ENCODE measurements at places on chromosomes 6 and 20. TPM values are rescaled to one million over a fixed set of nuclear protein-coding genes. Genes with fewer than 3 reads are reported as not detected.
A peak's percentile ranks its signal among the peaks of the same experiment; 100 is the strongest.

The ARG1 gene
- total RNA-seq, result 1.3 TPM

The GNAS-AS1 gene
- total RNA-seq, result 1.1 TPM

The KHDC1 gene
- 1.9 TPM for total RNA-seq

- DNase-seq, result no peak
Measured at GRCh38 chr6:108341372-108341771, 46.5 kb downstream of the AFG1L start.

DNA sequence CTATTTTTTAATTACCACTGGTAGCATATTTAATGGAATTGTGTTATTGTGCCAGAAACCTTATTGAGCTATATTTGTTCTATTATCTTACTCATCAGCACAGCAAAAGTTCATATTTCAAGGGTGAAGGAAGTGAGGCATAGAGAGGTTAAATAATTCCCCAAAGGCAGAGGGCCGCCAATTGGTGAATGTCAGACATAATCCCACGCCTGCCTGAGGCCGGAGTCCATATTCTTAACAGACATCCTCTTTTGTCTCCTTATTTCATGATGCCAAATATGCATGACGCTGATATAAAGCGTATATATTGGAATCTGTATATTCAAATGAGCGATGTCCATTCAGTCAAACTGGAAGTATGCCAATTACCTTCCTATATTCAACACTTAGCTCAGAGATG is 505.0 kb upstream of the SLC35B3 start:
- no peak for DNase-seq

DNA sequence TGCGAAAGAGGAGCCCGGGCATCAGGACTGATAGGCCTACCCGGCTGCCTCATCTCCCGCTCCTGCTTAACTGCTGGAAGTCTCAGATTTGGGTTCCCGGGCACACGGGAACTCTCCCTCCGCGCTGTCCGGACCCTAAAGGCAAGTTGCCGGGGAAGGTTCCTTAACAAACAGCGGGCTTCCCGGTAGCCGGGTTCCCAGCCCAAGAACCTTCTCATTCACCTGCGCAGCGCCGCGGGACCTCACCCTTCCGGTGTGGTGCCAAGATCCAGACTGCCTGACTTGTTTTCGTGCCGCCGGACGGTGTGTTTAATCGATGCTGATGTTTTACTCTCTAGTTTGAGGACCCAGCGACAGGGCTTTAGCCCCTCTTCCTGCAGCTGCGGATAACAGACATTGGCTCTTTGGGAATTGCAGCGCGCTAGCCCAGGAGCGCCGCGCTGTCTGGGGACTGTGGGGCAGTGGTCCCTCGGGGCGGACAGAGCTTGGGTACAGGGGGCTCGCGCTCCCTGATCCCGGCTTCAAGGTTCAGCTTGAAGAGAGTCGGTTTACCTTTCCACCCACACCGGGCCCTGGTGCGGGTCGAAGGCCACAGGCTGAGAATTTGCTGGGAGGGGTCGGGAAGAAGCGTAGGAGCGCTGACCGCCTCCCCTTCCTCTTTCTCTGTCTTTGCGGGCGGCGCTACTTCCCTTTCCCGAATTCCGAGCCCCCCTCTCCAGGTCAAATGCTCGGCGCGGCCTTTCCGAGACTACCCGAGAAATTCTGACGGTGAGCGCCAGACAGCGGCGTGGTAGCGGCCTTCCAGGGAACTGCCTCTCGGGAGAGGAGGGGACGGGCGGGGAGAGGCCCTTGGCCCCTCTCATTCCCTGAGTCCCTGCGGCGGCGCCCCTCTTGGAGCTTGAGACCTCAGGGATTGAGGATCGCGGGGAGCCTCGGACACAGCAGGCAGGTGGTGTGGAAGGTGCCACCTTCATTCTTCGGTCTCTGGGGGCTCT is 17.2 kb downstream of the ABT1 start:
- no peak for DNase-seq

DNA sequence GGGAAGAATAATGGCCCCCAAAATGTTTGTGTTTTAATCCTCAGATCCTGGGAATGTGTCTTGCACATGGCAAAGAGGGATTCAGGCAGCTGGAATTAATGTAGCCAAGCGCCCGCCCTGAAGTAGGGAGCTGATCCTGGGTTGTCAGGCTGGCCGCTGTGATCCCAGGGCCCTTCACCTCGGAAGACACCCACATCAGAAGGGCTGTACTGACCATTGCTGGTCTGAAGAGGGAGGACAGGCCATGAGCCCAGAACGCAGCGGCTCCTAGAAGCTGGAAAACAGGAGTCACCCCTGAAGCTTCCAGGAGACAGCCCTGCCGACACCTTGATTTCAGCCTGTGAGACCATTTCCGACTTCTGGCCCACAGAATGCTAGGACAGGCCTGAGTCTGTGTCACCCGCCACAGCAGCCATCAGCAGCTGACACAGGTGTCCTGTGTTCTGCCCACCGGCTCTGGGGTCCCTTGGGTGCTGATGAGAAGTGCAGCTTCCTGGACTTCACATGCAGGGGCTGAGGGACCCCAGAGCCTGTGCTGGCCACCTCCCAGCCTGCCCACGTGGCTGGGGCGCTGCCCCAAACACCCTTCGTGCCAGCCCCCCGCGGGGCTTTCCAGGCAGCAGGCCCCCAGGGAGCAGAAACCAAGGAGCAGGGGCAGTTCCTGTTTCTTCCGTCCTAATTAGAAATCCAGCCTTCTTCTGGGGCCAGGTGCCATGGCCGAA is 86.3 kb downstream of the ERMARD start:
- no peak for DNase-seq

GRCh38 chr6:153231048-153231646 is 100.1 kb upstream of the RGS17 start:
- DNase-seq, result peak; percentile 70

- no peak for DNase-seq
Measured at GRCh38 chr6:83057705-83058321, 7.8 kb downstream of the UBE3D start.

DNA sequence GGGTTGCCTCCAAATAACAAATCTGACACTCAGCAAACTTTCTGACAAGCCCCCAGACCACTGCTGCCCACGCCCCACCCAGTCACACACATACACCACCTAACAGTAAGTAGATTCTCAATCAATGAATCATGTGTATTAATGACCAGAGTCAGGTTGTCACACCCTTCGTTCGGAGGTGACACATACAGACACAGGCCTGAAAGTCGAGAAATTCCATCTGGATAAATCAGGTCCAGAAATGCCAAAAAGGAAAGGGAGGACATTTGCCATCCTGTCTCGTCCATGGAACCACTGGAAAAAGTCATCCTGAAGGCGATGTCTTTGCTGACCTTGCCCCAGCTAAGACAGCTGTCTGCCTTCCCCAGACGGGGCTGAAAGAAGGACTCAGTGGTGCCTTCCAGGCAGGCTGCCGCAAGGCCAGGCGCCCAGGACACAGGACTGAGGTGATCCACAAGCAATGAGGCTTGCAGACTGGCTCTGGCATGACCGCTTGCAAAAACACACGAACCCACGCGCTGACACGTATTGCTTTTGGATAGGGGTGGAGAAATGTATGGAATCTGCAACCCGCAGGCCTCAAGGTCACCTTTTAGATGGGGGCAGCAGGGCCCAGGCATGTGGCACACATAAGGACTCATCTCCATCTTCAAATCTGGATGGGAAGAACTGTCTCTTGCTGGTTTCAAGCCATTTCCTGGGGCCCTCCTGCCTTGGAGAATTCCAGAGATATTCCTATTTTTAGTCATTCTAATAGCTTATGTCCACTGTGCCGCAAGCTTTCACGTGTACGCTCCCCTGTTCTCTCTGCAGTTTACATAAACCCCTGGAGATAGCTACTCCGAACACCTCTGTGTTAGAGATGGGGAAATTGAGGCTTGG is 9.0 kb downstream of the NFATC2 start:
- DNase-seq, result no peak

GRCh38 chr6:131914967-131915751 is 36.0 kb downstream of the CCN2 start:
- DNase-seq, result no peak

DNA sequence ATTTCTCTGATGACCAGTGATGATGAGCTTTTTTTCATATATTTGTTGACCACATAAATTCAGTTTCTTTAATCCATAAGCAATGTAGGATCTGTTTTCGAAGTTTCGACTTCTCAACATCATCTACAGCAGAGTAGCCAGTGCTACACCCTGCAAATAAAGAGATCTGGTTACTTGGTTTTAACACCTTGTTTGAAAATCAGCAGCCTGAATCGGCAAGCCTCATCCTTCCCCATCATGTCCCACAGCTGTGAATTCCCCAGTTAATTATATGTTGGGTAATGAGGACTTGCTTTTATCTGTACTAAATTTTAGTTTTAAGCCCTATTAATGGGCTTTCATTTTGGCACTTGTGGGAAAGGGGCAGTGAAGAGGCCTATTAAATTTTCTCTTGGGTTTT is 80.6 kb downstream of the BMP2 start:
- DNase-seq, result no peak

- peak; percentile 85 for DNase-seq
Measured at GRCh38 chr6:39184906-39185580, 44.2 kb downstream of the KCNK5 start.

DNA sequence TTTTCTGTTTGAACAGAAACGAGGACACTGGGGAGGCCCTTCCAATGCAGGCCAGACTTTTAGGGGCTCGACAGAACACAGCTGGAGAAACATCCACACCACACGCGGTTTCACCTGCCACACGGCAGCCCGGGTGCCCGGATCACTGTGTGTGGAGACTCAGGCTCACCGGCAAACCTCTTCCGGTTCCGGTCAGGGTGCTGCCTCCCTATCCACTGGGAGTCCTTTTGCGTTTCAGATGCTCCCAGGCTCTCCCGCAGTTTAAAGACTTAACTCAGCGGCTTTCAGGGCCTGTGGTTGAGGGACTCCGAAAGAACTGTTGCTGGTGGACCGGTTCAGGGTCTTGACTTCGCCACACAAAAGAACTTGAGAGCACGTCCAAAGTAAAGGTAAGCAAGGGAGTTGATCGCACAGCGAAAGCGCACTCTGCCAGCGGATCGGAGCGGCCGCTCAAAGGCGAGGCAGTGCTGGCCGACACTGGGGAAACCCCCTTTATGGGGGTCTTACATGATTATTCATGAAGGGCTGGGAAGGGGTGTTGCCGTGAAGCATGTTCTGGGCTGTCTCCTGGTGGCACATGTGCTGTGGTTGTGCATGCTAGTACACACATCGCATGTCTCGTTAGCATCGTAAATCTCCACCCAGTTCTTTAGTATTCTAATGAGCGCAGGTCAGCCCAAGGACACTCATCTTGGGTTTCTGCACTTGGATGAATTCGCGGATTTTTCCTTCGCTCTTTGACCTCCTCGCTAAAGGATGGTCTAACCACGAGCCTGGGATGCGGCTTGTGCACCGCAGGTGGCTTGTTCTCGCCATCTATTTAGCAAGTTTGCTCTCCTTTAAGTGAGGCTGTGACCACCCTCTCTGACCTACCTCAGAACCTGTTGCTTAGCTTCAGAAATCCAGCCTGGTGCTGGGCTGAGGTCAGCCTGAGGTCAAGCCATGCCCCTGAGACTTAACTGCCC is 180.3 kb downstream of the CDH26 start:
- peak; percentile 79 for DNase-seq

- DNase-seq, result no peak
Measured at GRCh38 chr20:61478094-61478493, 226.0 kb downstream of the CDH4 start.

- DNase-seq, result no peak
Measured at GRCh38 chr6:124797224-124797623, 165.0 kb upstream of the RNF217 start.

Measured in upper lobe of right lung (tissue), 1 donor.